Stimulated activated naive B cell treated with anti-CD40 and anti-IgM and Interleukin-4, amounts not matched to agents 10 μg/mL and 1 μg/mL and 100 μg/mL, for 72 hours (primary cell): ENCODE measurements at places on chromosomes 16 and 17.

DNA sequence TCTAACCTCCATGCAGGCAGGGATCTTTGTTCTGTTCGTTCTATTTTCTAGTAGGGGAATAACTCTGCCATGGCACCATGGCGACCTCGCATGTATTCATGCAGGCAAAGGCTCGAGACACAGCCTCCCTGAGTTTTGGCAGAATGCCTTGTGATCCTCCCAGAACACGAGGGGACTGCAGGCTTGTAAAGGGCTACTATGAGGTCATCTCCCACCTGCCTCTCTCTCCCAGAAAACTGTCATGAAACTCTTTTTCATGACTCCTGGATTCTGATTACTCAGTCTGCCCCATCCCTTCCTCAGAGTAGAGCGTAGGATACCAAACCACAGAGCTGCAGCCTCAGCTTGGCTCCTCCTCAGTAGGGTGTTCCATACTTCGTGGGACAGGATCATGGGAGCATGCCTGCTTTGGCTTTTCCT lies 64.3 kb downstream of the IGF2BP1 start:
- DNase-seq, result no peak

- DNase-seq, result no peak
Observed at GRCh38 chr17:34299956-34300577, 14.5 kb downstream of the CCL11 start.

DNA sequence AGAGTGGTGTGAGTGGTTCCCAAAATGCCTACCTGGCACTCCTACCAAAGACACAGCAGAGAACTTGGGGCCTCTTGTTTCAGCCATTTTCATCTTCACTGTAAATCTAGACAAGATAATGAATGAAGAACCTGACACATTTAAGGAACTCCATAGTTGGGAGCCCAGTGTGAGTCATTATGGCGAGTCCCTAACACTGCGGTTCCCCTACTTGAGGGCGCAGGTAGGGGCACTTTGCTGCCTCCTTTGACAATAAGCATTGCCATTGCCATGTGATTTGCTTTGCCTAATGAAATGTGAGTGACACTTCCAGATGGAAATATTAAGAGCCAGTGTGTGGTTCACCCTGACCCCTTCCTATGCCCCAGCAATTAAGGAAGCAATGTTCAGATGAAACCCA lies 517.6 kb downstream of the MAF start:
- no peak for DNase-seq

DNA sequence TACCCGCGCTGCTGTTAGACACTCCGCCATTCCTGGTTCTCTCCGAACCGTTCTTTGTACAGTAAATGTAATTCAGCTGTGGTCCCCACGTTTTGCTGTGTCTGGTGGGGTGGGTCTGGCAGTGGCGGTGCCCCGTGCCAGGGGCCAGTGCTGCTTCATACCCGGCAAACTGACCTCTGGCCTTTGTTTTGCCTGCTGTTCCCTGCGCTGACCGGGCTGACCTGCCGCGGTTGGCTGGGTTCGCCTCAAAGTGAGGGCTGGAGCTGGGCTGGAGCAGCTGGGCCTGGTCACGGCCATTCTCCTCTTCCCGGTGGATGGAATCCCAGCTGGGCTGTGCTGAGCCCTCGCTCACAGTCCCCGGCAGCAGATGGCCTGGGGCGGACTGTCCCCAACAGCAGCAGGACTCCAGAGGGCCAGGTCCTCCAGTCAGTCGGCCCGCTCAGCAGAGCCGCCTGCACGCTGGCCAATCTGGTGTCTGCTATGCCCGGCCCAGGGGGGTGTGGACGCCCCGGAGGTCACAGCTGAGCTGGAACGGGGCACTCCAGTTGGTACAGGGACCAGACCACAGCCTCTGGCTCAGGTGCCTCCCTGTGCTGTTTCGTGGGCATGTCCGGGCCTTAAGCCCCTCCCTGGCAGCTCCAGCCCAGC lies 1.5 kb upstream of the WFIKKN1 start:
- no peak for DNase-seq

- DNase-seq, result no peak
Observed at GRCh38 chr16:81307770-81308169, 7.0 kb upstream of the GAN start.

GRCh38 chr17:74862108-74862901 lies 2.6 kb upstream of the GRIN2C start:
- DNase-seq, result peak; percentile 51

GRCh38 chr17:49455272-49455861 lies 39.7 kb upstream of the NGFR start:
- DNase-seq, result no peak
